ENCODE measurements at places on chromosomes 12 and 14.
A peak's percentile ranks its signal among the peaks of the same experiment; 100 is the strongest.

GRCh38 chr12:52740584-52740983, 36.6 kb downstream of the KRT76 start:
- no peak for DNase-seq

GRCh38 chr12:39372204-39372925, 70.6 kb downstream of the KIF21A start:
- no peak for DNase-seq

DNA sequence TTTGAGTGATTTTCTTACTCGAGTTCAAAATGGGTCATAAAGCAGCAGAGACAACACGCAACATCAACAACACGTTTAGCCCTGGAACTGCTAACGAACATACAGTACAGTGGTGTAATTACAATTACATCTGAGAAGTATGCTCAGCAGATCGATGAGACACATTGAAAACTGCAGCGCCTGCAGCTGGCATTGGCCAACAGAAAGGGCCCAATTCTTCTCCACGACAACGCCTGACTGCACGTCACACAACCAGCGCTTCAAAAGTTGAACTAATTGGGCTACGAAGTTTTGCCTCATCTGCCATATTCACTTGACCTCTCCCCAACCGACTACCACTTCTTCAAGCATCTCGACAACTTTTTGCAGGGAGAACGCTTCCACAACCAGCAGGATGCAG, 145.6 kb downstream of the SCARB1 start:
- no peak for DNase-seq

- DNase-seq: no peak
Observed at GRCh38 chr14:21822109-21822508, 148.5 kb upstream of the OR4E1 start.

DNA sequence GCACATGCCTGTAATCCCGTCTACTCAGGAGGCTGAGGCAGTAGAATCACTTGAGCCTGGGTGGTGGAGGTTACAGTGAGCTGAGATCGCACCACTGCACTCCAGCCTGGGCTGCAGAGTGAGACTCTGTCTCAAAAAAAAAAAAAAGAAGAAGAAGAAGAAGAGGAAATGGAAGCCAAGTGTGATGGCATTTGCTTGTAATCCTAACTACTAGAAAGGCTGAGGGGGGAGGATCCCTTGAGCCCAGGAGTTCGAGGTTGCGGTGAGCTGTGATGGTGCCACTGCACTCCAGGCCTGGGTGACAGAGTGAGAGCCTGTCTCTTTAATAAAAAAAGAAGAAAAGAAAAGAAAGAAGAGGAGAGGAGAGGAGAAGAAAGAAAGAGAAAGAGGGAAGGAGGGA, 52.1 kb downstream of the LGMN start:
- no peak for DNase-seq

GRCh38 chr14:104288272-104288671, 149.9 kb downstream of the KIF26A start:
- no peak for DNase-seq

DNA sequence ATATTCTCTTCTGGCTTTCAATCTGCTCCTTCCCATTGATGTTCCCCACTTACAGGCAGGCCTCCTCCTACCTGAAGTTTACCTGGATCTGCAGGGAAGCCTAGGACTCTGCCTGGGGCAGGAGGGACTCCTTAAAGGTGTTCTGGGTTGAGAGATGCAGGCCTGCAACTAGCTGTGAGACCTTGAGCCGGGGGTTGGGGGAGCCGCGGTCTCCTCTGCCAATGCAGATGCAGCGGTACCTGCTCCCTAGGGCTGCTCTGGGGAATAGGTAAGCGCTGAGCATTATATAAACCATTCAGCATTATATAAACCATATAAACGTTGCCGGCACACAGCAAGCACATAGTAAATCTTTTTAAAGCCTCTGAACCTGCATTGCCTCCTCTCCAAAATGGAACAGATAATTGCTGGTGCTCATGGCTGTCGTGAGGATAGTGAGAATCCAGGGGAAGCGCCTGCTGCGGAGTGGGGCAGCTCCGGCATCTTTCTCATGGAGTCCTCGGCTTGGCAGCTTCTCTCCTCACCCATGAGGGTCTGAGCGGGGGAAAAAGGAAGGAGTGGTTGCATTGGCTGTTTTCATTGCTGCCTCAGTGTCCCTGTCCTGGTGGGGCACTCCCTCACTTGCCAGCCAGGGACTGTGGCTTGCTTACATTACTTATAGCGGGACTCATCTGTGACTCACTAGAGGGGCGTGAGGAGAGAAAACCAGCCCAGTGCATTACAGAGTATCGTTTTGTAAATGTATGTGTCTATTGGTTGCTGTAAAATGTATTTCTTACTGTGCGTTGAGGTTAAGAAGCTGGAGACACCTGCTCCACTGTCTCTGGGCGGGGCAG, 12.5 kb upstream of the KRT80 start:
- DNase-seq: no peak

DNA sequence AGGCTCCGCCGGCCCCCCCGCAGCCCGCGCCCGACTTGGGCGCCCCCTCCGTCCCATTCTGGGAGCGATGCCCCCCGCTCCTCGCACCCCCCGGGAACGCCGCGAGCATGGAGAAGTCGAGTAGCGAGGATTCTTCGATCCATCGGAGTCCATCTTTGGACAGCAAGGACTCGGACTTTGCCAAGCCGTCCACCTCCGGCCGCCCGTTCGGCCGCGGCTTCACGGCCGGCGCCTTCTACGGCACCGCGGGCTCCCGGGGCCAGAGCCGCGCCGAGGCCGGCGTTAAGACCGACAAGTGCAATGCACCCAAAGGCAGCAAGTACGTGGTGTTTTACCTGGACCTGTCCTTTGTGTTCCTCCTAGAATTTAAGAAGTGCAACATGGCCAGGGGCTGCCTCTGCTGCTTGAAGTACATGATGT, 123.6 kb downstream of the TSPAN9 start:
- DNase-seq: no peak

DNA sequence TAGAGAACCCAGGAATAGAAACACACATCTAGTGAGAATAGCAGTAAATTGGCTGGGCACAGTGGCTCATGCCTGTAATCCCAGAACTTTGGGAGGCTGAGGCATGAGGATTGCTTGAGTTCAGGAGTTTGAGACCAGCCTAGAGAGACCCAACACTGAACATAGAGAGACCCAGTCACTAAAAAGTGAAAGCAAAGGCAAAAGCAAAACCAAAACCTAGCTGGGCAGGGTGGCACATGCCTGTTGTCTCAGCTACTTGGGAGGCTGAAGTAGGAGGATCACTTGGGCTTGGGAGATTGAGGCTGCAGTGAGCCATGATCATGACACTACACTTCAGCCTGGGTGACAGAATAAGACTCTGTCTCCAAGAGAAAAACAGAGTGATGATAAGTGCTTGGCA, 37.5 kb upstream of the MIS18BP1 start:
- no peak for DNase-seq

GRCh38 chr14:86838363-86838762, 1154.6 kb downstream of the GALC start:
- DNase-seq: no peak

DNA sequence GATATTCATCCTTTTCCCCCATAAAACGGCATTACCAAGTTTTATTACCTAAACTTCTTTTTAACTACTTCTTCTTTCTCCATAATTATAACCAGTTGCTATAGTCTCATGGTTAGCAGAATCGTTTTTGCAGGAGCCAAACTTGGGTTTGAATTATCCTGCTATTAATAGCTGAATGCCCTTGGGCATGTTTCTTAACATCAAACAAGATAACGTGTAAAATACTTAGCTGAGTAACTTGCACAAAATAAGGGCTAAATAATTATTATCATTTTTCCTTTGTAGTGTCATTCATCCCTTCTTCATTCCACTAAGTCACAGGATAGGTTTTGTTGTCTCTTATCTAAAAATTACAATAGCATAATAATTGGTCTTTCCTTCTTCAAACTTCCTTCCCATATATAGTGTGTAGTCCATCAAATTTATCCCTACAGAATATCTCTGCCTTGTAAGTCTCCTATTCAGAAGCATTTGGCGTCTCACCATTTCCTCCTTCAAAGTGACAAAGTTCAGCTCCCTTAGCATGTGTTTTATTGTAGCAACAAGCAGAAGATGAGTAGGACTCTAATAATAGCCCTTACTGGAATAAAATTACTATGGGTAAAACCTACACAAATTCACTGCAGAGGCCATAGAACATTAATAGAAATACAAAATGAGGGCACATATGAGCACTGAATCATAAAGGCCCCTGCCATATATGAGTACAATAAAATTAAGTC, 63.8 kb downstream of the FAR2 start:
- no peak for DNase-seq

GRCh38 chr12:65323070-65323469, 44.6 kb downstream of the MSRB3 start:
- DNase-seq: no peak

GRCh38 chr12:24911271-24911791, 37.6 kb downstream of the BCAT1 start:
- DNase-seq: no peak

DNA sequence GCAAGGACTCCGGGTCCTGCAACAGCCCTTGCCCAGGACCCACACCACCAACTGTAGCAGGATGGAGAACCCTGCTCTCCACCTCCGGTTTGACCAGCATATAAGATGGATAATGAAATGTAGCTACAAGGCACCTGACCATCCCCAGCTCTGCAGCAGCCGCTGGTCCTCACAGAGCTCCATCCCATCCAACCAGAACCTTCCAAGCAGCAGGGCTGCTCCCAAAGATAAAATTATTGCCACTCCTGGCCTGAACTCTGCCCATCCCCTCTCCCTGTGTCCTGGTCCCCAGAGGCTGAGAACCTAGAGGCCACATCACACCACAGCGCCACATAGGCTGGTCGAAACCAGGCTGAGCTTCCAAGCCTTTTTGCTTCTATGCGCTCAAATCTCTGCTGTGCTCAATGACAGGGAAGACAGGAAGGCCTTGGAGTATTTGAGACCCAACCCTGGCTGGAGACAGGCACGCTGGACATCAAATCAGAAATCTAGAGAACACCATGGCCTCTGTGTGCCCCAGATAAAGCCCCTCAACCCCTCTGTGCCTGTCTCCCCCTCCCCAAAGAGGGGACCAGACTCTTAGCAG, 4.2 kb downstream of the CDK2AP1 start:
- no peak for DNase-seq

DNA sequence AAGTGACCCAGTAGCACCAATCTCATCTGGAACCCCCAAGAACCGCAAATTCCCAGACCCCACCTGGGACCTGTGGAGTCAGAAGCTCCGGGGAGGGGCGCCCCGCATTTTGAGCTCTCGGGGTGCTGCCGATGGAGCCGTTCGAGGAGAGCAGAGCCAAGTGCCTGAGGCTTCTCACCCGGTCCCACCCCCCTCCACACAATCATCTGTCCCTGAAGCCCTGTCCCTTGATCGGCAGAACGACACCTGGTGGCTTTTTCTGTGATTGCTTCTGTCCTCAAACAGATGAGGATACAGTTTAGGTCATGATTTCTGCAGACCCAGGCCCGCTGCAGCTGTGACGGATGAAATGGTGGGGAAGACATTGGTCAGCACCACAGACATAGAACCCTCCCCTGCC, 74.7 kb downstream of the NOC4L start:
- DNase-seq: peak; percentile 74

- DNase-seq: no peak
Observed at GRCh38 chr12:82708061-82708879, 21.6 kb downstream of the TMTC2 start.

DNA sequence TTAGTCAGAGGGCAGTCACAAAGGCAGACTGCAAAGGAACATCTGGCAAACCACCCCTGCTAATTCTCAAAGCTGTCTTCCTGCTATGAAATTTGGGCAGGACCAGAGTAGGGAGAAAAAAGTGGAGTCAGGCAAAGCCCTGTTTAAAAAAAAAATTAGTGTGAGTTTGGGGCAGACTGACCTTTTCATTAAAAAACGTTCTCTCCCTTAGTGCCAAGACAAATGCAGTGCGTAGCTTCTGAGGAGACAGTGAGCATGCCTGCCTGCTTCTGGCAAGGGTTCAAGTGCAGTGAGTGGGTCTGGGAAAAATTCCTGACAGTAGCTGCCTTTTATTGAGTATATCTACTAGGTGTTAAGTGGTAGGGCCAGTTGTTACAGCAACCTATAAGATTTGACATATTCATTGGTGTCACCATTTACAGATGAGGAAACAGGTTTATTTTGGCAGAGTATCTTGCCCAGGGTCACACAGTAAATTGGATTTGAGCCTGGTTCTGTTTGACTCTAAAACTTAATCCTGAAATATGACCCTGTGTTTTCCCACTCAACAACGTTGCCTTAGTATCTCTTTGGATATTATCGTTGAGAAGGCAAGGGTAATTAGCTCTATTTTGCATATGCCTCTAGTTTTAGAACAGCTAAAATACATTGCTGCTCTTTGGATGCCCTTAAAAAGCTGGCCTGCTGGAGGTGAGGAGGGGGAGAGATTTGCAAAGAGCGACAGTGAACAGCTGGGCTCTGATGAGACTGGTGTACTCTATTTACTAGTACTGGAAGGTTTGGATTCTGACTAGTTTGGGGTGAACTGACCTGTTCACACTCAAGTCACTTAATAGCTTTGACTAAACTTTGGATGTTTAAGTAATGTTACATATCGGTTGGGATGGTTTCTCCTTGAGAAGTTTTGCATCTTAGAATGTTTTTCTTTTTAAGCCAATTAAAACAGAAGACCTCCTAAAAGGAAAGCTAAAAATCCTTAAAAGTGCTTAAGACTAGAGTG, 72.8 kb downstream of the PAPOLA start:
- DNase-seq: no peak

DNA sequence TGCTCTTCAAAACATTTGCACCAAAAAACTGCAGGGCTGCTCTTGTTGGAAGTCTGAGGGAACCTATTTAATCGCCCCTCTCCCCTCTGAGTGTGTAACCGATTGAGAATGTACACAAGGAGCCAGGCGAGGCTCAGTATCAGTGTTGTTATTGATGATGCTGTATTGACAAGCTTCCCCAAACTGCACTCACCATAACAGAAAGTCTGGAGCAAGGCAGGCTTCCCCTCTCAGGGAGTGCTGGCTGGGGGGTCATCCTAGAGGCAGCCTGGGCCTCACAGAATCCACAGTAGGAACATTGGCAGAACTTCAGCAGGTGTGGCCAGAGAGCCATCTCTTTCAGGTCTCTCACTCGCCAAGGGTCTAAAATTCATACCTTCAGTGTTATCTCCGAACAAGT, 58.1 kb upstream of the TUNAR start:
- no peak for DNase-seq

GRCh38 chr12:53413485-53414204, 10.0 kb upstream of the AMHR2 start:
- no peak for DNase-seq

DNA sequence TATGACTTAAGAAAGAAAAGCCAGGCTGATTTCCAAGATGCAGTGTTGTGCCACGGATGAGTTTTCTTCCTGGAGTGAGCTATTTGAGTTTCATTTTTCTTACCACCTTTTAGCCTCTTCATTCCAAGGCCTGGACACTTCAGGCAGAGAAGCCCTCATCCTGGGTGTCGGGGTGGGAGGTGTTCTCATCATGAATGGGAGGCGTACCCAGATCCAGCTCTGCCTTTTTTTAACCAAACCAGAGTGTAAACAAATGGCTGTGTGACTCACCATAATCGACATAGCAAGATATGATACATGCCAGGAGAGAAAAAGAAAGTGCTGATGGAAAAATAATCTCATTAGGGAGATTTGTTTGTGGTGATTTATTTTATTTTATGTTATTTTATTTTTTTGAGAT, 79.9 kb downstream of the ARF6 start:
- no peak for DNase-seq

- no peak for DNase-seq
Observed at GRCh38 chr12:98389593-98389992, 125.8 kb upstream of the TMPO start.

GRCh38 chr12:121805171-121806008, 1.6 kb downstream of the SETD1B start:
- DNase-seq: peak; percentile 6

GRCh38 chr12:42162965-42163364, 18.3 kb upstream of the GXYLT1 start:
- no peak for DNase-seq

- DNase-seq: no peak
Observed at GRCh38 chr12:46391630-46392029, 19.1 kb upstream of the SLC38A2 start.
